ENCODE measurements at places on chromosomes 7 and 10.

- peak; percentile 36 for DNase-seq
Measured at GRCh38 chr7:18064242-18064838, 36.7 kb upstream of the PRPS1L1 start.

DNA sequence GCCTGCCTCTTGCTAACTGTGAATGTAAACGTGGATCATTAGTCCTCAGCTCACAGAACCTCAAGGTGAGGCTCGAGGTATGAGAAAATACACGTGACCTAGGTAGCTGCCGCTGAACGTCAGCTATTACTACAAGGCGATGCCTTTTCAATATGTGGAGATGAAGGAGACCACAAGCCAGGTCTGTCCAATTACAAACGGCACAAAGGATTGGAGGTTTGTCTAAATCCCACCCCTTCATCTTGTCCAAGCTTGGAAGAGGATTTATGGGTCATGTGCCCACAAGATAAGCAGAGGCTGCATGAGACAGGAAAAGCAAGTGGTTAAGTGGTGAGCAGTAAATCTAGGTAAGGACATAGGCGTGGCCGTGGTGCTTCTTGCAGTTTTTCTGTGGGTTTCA, 3.4 kb downstream of the H2BK1 start:
- DNase-seq = no peak

GRCh38 chr7:6074612-6075380, 43.6 kb downstream of the ANKRD61 start:
- DNase-seq = no peak

GRCh38 chr10:22268503-22268902, 47.7 kb upstream of the COMMD3 start:
- no peak for DNase-seq
